ENCODE measurements at places on chromosomes 16 and 17.

DNA sequence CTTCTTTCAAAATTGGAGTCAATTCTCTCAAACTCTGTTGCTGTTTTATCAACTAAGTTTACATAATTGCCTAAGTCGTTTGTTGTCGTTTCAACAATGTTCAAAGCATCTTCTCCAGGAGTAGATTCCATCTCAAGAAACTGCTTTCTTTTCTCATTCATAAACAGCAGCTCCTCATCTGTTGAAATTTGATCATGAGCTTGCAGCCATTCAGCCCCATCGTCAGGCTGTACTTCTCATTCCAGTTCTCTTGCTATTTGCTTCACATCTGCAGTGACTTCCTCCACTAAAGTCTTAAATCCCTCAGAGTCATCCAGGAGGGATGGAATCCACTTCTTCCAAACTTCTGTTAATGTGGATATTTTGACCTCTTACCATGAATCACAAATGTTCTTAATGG, 230.6 kb downstream of the IRF8 start:
- no peak for DNase-seq

- DNase-seq: no peak
Observed at GRCh38 chr16:25633549-25633948, 58.2 kb upstream of the HS3ST4 start.

GRCh38 chr16:14111713-14112538, 40.8 kb downstream of the MRTFB start:
- no peak for DNase-seq

DNA sequence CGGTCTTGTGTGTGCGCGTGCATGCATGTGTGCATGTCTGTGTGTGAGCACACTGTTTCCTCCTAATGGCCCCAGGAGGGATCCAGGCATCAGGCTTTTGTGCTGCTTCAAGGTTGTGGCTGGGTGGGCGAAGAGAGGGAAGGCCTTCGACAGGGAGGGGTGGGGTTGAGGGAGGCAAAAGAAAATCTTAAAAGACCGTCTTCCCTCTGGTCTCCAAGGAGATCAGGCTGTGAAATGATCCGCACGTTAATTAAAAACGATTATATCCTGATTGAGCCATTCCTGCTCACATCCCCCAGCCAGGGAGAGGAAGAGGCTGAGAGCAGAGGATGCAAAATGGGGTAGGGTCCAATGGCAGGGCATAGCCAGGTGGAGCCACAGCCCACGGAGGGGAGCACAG, 46.9 kb downstream of the RAI1 start:
- DNase-seq: no peak

GRCh38 chr17:57954397-57955182, 622 bp downstream of the CUEDC1 start:
- no peak for DNase-seq

DNA sequence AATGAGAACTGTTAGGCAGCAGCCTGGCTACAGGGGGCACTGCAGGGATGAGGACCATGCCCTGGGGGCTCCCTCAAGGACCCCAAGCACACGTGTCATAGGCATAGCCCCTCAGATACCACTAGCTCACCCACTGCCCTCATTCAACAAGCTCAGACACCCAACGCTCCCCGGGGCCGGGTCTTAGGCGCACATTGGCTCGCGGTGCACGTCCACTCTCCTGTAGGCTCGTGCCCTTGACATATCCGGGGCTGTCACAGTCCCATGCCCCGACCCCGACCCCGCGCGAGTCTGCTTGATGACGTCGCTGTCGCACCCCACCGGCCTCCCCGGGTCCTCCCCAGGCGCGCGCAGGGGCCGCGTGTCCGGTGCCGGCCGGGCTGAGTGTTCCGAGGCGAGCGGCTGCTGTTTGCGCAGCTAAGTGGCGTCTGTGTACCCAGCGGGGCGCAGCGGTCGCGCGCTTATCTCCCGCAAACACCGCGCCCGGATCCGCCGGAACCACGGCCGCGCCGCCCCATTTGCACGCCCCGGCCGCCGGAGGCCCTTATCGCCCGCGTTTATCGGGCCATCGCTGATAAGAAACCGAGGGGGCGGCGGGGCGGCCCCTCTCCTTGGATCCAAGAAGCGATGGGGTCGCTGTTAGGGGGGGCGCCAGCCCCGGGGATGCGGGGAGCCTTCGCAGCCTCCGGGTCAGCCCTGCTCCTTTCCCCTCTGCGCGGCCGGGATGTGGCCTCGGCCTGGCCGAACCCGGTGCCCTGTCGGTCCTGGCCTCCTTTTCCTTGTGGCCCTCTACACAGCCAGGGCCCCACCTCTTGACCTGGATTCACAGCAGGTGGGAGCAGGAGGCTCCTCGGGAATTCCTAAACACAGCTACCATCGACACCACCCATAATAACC, 20.7 kb upstream of the NAGS start:
- no peak for DNase-seq

DNA sequence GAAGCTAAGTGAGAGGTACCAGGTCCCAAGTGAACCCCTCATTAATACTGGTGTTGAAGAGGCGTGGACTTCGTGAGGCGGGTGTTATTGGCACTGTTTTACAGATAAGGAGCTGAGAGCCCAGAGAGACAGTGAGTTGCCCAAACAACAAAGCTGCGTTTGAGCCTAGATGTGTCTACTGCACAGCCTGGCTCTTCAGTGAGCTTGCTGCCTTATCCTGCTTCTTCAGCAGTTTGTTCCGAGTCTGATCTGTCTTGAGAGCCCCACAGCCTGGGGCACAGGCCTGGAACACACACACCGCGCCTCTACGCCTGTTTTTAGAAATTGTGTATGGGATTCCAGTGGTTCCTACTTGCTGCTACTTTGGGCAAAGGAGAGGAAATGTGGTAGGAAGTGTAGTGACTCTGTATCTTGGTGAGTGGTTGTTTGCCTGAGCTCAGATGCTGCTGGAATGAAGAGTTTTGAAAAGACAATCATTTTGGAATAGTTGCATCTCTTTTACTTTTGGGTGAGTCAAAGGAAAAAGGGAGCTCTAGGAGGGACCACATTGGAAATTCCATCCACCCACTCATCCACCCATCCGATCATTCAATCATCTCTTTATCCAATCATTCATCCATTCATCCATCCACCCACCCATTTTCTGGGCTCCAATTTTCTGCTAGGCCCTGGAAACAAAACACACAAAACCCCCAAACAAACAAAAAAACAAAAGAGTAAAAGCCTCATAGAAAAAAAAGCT, 22.3 kb upstream of the PLCG2 start:
- no peak for DNase-seq

DNA sequence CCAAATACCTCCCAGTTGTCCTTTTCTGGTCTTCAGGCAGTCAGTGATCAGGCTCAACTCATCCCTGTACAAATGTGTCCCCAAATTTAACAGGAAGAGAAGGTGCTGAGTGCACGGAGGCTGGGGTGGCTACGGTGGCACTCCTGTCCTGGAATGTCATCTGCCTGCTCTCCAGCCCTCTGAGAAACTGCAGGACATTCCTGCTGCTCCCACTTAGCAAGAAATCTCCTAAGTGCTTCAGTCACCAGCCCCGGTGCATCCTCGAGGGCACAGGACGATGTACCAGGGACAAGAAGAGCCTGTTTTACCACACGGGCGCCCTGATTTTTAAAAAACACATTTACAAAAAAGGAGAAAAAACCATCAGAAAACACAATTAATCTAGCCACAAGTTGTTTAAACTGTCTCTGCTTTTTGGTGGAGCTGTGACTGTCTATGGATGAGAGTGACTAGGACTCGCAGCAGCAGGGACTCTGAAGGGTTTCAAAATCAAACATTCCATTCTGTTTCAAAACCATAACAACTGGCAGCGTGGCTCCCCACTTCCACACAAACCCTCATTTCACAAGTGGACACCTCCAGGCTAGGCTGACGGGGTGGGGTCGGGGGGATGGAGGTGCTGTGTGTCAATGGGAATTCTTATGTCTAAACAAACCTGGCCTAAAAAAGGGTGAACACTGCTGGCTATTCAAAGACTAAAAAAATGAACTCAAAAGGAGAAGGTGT, 65.3 kb upstream of the CNEP1R1 start:
- DNase-seq: no peak

DNA sequence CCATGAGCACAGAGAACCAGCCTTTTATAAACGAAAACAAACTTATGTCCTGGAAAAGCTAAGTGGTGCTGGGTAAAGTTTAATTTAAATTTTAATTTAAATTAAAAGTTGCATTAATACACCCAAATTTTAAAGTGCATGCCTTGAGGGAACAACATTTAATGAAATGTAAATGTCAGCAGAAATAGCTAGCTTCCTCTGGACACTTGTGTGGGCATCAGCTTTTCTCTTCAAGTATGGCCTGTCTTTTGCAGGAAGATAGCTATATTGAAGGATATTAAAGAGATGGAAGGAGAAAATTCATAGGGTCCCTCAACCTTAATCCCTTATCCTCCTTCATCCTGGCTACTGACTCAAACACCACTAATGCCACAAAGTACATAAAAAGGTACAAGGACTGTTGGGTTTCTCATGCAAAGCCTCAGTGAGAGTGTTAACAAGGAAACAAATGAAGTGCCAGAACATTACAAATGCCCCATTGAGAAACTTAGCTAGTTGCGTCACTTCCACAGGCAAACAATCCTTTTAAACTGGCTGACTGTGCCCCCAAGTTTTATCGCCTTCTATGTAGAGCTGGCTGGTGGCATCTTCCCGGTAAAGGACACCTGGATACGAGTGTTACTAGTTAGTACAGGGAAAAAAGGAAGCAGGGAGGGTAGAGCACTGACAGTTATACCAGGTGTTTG, 14.1 kb downstream of the PHF12 start:
- DNase-seq: no peak

DNA sequence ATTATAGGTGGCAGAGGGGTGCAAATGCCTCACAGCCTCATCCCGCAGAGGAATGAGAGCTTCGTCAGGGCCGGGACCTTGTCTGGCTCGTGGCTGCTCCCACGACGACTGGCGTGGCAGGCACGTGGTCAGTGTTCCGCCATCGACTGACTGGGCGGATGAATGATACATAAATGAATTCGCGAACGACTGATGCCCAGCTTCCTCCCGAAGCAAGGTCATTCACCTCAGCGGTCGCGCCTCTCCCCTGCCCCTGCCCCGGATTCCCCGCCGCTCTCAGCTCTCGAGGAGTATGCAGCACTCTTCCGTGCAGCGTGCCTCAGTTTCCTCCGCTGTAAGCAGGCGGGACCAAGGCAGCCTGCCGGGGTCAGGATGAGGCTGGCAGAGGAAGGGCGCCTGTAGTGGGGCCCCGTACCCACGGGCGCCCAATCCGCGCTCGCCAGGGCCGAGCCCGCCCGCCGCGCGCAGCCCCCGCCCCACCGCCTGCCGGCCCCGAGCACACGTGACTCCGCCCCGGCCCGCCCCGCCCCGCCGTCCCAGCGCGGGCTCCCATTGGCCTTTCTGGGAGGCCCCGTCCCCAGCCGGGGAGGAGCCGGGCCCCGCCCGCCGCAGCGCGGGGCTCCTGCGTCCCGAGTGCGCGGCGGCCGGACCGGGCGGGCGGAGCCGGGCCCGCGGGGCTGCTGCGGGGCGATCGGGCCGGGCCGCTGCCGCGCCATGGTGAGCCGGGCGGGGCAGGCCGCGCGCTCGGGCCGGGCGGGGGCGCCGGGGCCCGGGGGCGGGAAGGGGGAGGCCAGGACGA, at the start of gene SNN:
SNN (plus strand) TSS at position 632 of the 799 bp plus-strand sequence. CDS start 7,605 bp downstream, outside the sequence.
- DNase-seq: peak; percentile 90

DNA sequence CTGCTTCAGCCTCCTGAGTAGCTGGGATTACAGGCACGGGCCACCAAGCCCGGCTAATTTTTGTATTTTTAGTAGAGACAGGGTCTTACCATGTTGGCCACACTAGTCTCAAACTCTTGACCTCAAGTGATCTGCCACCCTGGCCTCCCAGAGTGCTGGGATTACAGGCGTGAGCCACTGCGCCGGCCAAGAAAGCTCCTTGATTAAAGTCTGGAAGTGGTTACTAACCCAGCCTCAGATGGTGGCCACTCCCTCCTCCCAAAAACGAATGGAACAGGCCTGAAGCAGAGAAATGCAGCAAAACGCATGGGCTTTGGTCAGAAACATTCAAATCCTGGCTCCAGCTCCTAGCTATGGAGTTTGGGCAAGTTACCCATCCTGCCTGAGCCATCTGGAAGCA, 11.3 kb downstream of the FKBP10 start:
- no peak for DNase-seq

DNA sequence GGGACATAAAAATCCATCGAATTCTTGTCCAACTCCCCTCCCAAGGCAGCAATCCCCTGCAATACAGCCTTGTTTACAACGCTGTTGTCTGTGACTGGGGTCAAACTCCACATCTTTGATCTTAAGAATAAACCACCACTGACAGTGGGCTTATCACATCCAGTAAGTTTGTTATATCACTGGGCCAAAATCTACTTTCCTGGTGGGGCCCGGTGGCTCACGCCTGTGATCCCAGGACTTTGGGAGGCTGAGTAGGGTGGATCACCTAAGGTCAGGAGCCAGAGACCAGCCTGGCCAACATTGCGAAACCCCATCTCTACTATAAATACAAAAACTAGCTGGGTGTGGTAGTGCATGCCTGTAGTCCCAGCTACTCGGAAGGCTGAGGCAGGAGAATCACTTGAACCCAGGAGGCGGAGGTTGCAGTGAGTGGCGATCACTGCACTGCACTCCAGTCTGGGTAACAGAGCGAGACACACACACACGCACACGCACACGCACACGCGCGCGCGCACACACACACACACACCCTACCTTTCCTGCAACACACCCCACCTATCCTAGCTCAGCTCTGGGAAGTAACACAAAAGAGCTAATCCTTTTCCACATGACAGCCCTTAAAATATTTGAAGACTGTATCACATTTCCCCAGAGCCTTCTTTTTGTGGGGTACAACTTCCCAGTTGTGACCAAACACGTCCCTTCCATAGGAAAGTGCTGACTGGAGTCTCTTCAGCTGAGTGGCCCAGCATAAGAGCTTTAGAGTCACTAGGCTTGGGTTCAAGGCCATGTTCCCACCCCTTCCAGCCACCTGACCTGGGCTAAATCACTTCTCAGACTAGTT, 20.9 kb upstream of the ABCC1 start:
- DNase-seq: no peak

DNA sequence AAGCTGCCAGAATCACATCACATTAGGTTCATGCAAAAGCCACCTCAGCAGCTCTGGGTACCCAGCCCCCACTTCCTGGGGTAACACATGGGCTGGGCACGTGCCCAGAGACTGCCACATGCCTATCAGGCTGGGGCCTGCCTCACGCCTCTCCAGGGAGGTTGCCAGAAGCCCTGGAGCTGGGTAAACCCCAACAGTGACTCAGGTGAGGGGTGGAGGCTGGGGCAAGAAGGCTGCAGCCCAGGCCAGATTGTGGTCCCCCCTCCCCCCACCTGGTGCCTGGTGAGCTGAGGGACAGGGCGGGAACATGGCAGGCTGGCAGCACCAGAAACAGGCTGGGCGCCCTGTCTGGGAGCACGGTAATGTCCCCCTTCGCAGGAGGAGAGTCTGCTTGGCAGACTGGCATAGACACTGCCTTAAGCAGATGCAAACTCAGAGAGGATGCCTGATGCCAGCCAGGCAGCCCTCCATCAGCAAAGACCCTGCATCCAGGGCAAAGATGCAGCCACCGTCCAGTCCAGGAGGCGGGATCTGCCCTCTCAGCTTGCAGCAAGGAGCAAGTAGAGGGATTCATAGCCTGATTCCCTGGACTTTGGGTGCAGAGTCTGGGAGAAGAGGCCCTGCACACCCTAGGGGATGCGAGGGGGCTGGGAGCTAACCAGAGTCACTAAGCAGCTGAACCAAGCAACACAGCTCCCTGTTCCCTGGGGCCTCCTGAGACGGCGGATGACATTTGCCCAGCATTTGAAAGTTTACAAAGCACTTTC, 28.8 kb downstream of the NGFR start:
- DNase-seq: peak; percentile 4

- no peak for DNase-seq
Observed at GRCh38 chr17:35056013-35056412, 7.5 kb downstream of the RFFL start.
